ENCODE measurements at places on chromosomes 6 and 20.

GRCh38 chr20:51583073-51583472, 40.6 kb upstream of the NFATC2 start:
- no peak for DNase-seq

DNA sequence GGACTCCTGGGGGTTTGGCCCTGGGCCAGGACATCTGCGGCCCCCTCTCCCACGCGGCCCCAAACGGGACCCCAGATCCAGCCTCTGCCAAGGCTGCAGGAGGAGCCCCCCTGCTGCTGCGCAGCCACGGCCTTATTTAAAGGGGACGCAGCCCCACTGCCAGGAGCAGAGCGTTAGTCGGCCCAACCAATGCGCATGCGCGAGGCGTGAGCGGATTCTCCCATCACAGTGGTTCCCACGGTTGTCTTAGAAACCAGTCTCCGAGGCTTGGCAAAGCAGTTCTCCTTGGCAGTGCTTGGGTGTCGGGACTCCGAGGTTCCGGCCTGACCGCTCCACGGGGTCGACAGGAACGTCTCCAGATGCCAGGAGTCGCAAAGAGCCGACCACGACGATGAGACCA, 288.3 kb upstream of the ZNF337 start:
- DNase-seq, result peak; percentile 20

DNA sequence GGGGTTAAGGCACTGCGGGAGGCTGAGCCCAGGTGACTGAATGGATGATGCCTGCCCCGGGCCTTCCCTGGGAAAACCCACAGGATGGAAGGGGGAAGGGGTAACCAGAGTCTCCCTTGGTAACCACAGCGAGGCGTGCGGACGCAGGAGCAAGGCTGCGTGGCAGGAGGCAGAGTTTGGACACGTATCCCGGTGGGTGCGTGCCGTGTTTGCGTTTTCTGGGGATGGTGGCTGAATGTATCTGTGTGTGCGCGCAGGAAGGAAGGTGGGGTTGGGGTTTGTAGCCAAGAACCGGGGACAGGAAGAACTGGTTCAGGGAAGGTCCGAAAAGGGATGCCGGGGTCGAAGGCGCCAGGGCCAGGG, 1.8 kb downstream of the MDGA1 start:
- DNase-seq, result no peak

GRCh38 chr6:40788661-40789655, 201.8 kb upstream of the LRFN2 start:
- peak; percentile 2 for DNase-seq

DNA sequence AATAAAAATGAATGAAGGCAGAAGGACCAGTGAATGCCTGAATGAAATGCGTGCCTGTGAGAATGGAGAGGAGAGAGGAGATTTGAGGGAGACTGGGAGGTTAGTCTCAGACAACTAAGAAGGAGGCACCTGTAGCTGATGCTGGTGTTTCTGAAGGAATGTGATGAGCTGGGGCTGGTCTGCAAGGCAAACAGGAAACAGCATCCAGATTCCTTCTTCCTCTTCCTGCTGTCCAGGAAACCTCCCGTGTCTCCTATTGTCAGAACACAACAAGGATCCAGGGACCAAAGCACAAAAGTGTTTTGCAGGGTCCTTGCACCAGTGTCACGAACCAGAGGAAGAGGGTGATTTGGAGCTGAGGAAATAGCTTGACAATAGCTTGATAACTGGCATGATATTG, 50.4 kb upstream of the TAB2 start:
- no peak for DNase-seq

DNA sequence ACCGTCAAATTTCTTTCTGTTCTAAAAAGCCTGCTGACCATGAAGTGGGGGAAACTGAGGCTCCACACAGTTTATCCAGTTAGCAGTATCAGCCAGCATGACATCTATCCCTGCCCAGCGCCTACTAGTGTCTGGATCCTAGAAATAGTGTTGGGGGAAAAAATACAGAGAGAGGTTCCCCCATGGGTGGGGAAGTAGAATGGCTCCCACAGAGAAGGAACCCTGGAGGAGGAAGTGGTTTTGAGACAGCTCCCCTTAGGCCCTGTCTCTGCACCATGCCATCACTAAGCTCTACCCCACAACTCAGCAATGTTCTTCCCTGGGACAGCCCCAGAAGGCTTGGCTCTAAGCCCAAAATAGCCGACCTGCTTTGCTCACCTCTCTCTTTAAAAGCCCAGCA, 153.4 kb downstream of the MBOAT1 start:
- no peak for DNase-seq

- DNase-seq, result no peak
These were observed 30.6 kb downstream of the KCNG1 start for GRCh38 chr20:50992336-50992732.

All from stimulated activated CD8-positive, alpha-beta memory T cell treated with anti-CD3 and anti-CD28 coated beads, Interleukin-7, amount 100 ng/mL, for 48 hours (primary cell).